ENCODE measurements at places on chromosomes 6 and 20.

DNA sequence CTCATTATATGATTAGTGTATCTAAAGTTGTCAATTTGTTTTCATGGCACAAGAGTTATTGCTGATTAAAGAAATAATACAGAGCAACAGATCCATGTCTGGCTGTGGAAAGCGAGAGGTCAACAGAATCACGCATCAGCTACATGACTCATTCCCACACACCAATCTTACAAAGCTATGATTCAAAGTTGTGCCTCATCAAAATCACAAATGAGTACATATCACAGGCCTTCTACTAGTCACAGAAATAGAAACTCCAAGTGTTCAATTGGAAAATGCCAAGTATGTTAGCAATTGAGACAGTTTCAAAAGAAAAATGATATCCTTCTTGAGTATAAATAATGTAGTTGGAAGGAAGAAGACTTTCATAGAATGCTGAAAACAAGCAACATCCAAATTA is 57.8 kb upstream of the NKAIN2 start:
- DNase-seq: no peak

DNA sequence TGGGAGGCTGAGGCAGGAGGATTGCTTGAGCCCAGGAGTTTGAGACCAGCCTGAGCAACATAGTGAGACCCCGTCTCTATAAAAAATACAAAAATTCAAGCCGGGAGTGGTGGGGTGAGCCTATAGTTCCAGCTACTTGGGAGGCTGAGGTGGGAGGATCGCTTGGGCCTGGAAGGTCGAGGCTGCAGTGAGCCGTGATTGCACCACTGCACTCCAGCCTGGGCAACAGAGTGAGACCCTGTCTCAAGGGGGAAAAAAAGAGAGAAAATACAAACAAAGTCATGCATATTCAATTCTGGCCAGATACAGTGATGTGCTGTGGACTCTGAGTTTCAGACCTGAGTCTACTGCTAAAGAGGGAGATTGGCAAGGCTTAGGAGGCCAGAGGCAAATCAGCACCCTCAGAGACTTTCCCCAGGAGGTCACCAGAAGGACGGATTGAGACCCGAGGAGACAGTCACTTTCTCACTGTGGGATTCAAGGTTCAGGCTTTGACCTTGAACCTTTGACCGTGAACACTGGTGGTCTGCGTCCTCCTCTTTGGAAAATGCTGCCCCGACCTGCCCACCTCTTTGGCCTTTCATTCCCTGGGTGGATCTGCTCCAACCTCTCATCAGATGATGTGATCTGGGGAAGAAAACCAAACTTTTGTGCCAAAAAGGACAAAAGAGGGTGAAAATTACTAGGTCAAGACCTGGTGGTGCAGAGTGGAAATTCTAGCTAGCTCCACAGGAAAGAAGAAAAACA is 31.2 kb downstream of the TGM2 start:
- no peak for DNase-seq

DNA sequence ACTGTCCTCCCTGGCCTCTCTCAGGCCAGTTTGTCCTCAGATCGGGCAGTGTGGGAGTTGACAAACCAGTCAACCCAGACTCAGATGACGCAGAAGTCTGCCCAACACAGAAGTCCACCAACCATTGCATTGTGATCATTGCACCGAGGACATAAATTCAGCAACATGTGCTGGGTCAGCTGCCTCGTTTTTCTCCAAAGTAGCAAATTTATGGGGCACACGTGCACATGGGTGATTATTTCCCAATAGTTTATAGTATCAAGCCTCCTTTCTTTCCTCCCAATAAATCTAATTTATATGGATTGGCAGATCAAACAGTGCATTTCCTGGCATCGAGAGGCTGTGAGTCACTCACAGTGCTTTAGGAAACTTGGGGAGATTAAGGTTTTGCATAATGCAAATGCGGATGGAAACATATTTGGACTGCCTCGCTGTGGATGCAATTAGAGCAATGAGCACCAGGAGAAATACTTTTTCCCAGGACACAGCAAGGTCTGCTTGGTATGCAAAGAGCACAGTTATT is 413.7 kb upstream of the SULF2 start:
- DNase-seq: no peak

DNA sequence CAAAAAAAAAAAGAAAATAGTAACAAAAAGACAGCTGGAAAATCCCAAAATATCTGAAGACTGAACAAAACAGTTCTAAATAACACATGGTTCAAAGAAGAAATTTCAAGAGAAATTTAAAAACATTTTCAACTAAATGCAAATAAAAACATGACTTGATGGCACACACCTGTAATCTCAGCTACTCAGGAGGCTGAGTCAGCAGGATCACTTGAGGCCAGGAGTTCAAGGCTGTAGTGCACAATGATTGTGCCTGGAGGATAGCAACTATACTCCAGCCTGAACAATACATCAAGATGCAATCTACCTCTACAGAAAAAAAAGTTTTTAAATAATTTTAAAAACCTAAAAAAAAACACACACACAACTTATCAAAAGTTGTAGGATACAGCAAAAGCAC is 21.6 kb upstream of the ASF1A start:
- no peak for DNase-seq

DNA sequence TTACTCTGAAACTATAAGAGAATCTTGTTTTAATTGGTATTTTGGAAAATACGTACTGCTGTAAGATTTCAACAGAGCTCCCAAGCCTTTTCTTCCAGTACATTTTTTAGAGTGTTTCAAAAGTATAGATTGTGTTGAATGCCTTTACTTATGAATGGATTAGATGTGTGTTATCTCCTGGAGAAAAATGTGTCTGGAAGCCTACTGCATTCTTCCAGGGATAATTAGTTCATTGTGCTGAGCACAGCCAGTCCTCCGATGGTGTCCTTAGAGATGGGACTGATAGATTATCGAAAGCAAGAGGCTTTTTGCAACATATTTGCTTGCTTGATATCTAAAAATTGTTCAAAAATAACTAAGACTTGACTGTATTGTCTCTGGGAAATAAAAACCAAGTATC is 114.2 kb downstream of the PLEKHG1 start:
- no peak for DNase-seq

DNA sequence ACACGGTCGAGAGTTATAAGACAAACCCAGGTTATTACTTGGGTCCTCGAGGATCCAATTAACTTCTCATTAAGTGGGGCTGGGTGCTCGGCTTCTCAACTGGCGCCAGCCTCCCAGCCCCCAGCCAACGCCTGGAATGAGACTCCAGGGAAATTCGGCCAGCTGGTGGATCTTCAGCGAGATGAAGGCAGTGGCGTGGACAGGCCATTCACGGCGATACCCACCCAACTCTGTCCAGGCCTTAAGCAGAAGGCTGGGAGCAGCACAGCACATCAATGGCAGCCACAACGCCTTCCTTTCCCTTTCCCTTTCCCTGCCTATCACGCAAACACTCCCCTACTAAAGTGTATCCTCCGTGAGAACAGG is 868 bp downstream of the METTL24 start:
- DNase-seq: no peak

DNA sequence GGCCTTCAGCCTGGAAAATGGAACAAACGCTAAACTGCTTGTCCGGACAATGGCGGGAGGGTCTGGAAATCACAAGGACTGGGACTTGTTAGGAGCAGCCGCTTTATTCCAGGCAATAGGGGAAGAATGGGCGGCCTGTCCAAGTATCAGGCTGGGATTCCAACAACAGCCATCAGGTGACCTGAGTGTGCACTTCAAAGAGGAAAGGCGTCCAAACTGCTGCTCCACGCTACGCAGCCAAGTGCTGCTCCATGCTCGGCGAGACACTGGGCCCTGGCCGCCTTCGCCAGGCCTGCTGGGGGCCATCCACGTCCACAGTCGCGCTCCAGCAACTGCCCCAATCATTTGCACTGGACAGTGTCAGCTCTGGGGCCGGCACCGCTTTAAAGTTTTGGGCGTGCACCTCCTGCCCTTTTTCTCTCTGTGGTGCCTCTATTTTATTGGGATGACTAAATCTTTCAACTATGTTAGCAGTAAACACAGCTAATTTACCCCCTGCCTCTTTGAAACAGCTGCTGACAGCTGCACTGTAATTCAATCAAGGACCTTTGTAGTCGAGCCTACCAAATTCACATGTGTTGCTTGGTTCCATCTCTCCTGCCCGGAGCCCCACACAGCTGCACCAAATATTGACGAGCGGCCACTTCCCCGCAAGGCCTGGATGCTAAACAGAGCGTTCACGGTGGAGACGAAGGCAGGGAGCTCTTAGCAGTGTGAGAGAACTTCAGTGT is 98.3 kb downstream of the BMP7 start:
- no peak for DNase-seq

DNA sequence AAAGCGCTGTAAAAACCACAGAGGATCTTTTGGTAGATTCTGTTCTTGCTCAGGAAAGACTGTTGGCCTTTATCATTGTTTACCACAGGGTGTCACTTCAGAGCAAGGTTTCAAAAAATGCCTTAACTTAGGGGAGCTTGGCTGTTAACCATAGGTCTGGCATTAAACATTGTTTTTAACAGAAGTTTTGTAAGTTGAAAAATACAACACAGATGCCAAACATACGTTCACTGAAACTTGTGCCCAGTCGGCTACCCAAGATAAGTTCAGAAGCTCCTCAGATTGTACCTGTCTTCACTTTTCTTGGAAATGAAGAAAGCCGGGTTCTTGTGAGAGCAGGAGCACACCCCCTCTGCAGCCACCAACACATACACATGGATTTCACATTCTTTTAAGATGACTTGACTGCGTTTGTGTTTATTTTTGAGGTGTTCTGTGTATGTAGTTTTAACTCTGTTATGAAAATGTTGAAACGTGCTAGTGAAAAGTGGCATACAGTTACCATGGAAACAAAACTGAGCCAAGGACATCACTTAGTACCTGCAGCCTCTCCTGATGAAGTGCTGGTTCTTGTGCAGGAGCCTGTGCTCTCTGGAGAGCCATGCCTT is 64.9 kb downstream of the SYCP2L start:
- peak; percentile 27 for DNase-seq

DNA sequence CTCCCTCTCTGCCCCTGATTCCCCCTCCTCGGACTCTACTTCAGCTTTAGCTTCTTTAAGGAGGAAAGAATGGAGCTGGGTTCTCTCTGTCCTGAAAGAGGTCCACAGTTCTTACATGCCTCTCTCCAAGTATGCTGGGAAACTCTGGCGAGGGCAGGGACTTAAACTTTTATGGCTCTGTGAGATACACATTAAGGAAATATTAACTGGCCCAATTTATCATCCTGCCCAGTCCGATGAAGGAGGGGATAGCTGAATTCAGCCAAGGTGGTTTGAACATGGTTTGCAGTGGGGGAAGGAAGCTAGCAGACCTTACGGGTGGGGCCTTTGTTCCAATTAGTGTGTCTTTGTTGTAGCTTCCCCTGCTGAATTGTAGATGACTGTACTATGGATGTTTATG is 121.7 kb downstream of the EYA4 start:
- DNase-seq: no peak

- no peak for DNase-seq
Observed at GRCh38 chr20:44166477-44166876, 20.5 kb downstream of the JPH2 start.

DNA sequence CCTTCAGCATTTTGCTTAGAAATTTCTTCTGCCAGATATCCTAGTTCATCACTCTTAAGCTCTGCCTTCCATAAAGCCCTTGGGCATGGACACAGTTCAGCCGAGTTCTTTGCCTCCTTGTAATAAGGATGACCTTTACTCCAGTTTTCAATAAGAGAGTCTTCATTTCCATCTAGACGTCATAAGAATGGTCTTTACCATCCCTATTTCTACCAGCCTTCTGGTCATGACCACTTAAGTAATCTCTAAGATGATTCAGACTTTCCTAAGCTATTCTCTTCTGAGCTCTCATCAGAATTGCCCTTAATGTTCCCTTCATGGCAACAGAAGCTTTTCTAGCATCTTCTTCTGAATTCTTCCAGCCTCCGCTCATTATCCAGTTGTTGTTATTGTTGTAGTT is 126.1 kb downstream of the TFAP2C start:
- DNase-seq: peak; percentile 6

- no peak for DNase-seq
Observed at GRCh38 chr6:79812195-79812594, 135.2 kb downstream of the ELOVL4 start.

GRCh38 chr20:48794816-48795457 is 32.9 kb downstream of the PREX1 start:
- no peak for DNase-seq

DNA sequence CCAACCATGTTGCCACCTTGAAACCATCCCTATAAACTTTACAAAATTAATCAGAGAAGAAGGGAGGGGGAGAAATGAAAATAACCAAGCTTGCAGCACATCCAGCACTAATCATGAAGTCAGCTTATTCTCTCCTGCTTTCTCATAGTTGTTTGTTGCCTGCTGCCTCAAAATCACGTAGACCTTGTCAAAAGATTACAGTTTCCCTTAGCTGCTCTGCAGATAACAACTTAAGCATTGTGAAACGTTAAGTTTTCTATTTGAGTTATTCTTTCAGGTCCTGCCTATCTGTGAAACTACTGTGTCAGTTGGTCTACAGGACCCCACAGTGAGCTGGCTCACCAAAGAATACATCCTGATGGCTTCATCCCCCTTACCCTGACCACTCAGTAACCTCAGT is 32.9 kb downstream of the SLC17A4 start:
- DNase-seq: no peak

- no peak for DNase-seq
Observed at GRCh38 chr20:5469111-5469510, 152.4 kb upstream of the PROKR2 start.

DNA sequence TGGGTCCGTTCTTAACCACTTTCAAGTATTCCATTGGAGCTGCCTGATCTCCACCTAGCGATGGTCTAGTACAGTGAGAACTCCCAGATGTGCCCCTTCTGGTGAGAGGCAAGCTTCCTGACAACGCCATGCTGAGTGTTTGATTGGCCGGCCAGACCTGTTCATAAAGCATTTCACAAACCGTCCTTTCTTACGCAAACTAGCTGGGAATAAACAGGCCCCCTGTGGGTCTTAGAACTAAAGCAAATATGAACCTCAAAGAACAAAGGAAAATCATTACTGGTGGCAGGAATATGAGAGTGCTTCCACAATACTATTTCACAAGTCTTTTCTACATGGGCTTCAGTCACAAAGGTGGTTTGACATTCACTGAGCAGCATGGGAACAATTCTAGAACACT is 15.6 kb upstream of the GCNT2 start:
- DNase-seq: no peak

- no peak for DNase-seq
Observed at GRCh38 chr6:113856375-113856624, 845 bp upstream of the MARCKS start.

- no peak for DNase-seq
Observed at GRCh38 chr6:56552187-56553130, 90.2 kb downstream of the DST start.

DNA sequence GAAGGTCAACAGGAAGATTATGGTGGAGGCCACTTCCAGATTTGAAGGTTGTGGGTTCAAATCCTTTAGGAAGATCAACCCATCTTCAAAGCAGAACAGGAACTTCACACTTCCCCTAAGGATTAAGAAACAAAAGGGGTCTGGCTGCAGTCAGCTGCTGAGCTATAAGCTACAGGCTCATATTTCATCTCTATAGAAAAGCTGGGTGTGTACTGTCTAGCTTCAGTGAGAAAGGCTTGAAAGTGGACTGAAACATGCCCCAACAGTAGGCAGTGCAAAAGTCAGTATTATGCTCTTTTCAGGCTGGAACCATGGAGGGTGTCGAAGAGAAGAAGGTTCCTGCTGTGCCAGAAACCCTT is 60.1 kb upstream of the SPDEF start:
- DNase-seq: peak; percentile 61

- DNase-seq: no peak
Observed at GRCh38 chr20:52035498-52035897, 156.1 kb downstream of the ZFP64 start.

All from MV-4-11 (cell line).